ENCODE measurements at places on chromosomes 16 and 17.
A peak's percentile ranks its signal among the peaks of the same experiment; 100 is the strongest.

DNA sequence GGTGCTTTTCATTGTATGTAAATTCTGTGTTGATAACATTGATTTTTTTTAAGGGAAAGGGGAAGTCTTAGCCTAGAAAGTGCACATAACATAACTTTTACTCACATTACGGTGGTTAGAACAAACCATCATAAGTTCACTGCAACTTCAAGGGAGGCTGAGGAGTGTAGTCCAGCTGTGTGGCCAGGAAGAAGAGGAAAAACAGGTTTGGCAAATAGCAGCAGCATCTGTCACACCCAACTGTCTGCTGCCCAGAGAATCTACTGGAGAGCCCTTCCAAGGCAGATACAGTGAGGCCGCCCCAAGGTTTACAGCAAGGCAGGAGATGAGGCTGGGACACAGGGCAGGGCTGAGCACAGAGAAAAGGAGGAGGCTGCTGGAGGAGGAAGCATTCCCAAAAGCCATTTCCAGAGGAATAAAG is 60.6 kb downstream of the AIPL1 start:
- DNase-seq: no peak

DNA sequence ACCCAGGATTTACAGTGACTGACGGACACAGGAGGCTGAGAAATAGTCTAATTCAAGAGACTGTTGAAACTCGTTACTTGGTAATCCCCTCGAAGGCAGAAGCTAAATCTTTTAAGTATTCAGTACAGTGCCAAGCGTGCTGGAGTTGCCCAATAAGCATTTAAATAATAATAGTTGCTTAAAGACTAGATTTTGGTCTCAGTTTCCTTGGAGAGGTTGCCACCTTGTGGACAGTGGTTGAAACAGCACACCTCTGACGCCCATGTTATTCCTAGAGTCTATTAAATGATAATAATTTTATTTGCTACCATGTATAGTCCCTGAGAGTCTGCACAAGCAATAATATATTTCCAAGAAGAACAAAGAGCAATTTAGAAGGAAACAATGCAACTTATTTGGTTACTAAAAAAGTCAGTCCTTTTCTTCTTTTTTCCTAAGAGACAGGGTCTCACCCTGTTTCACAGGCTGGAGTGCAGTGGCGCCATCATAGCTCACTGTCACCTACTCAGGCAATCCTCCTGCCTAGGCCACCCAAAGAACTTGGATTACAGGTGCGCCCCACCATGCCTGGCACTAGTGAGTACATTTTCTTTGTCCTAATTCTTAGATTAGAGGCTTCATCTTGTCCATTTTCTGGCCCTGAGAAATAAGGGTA is 138.0 kb upstream of the NUDT7 start:
- peak; percentile 44 for DNase-seq

DNA sequence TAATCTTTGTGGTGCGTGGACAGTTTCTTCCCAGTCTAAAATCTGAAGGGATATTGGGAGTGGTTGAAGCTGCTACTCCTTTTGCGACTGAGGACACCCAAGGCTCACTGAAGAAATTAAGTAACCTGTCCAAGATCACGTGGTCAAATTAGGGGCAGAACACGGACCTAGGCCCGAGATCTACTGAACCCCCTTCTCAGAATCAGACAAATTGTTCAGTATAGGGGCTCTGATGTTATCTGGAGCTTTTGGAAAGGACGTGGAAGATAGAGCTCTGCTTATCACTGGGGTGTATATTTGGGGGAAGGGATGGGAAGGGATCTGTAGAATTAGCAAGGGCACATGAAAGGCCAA is 857 bp downstream of the TANGO6 start:
- no peak for DNase-seq

DNA sequence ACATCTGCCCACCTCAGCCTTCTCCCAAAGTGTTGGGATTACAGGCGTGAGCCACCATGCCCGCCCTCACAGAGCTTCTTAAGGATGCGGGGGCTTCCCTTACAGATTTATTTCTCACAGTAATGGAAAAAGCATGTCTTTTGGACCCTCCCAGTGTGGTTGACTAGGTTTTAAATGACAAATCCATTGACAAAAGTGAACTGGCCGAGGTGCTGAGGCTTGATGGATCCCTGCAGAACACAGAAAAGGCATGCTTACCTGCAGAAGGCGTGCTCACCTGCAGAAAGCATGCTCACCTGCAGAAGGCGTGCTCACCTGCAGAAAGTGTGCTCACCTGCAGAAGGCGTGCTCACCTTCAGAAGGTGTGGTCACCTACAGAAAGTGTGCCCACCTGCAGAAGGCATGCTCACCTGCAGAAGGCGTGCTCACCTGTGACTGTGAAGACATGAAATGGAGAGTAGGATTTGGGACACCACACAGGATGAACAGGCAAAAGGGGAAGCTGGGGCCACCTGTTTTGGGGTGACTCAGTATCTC is 15.1 kb upstream of the BBS2 start:
- DNase-seq: no peak

DNA sequence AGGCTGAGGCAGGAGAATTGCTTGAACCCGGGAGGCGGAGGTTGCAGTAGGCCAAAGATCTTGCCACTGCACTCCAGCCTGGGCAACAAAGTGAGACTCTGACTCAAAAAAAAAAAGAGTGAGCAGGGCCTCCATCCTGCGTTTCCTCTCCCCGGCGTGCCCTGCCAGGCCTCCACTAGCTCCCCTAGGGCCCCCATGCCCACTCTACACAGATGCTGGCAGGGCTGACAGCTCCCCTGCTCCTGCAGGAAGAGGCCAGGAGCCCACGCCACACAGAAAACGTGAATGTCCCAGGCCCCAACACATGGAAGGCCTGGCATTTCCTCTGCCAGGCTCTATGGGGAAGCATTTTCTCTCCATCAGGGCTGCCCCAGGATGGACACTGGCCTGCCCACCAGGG is 109.4 kb downstream of the AMFR start:
- DNase-seq: no peak

All from muscle of arm (tissue), 14 donors.